ENCODE measurements at places on chromosomes 12 and 14.
A peak's percentile ranks its signal among the peaks of the same experiment; 100 is the strongest.

DNA sequence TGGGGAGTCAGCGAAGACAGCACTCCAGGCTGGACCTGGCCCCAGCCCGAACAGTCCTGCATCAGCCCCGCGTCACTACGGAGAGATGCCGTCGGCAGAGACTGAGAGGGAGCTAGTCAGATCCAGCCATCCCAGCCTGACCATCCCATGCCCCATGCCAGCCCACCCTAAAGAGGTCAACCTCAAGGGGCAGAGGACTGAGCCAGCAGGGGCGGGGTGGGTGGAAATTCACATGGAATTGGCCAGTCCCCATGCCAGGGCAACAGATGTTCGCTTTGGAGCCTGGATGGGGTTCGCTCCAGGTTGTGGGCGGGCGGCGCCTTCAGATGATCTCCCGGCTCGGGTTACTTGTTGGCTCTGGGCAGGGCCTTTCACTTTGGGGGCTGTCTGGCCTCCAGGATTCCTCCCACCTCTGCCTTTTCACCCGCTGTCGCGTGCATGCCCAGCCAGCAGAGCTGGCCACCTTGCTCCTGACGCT, 154.3 kb downstream of the TSPAN9 start:
- DNase-seq, result no peak

DNA sequence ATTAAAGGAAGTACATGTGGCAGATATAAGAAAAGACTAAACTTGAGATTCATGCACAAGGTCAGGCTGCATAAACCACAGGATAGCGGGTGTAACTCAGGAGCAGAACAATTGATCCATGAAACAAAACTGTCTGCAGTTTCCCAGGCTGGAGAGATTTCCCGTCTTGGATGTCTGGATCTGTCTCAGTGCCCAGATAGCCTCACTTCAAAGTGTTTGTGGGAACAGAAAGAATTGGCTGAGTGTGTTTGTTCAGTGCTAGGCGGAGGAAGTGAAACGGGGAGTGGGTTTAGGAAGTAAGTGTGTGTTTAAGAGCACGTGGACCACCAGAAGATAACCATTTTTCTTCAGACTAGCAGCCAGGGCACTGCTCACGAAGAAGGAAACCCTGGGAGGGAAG, 1.4 kb upstream of the RNASE10 start:
- no peak for DNase-seq

GRCh38 chr14:104879201-104879982, 14.3 kb downstream of the CEP170B start:
- DNase-seq, result no peak

- no peak for DNase-seq
These were observed 182.9 kb downstream of the KIF26A start for GRCh38 chr14:104321088-104321801.

DNA sequence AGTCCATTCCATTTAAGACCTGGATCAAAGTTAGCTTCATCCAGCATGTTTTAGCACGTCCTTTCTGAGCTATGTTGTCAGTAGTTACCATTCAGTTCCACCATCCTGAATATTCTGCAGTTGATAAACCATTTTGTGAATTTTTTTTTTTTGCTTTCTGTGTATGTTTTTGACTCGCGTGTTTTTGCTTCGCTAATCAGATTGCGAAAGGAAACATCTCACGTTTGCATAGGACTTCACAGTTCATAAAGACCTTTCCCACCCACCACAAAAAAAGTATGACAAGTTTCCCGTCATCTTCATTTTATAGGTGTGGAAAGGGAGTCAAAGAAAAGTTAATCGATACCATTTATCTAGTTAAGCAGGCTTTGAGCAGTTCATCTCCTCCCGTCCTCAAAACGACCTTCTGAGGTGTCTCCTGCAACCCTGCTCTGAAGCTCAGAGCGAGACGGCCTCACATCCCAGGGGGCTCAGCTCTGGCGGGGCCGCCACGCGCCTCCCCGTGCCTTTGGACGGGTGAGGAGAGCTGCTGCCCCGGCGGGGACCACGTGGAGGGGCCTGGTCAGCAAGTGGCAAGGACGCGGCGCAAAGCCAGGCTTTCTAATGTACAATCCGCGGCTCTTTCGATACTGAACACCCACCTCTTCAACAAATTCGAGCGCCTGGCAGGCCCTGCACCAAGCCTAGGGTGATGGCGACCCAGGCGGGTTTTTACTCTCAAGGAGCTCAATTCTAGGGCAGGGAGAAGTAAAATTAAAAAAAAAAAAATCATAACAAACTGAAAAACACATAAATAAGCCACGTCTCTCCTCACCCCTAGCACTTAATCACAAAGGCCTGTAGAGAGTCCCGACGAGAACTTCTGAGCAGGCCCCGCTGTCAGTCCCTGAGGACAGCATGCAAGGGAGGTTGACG, 988 bp upstream of the TMEM263 start:
- no peak for DNase-seq

DNA sequence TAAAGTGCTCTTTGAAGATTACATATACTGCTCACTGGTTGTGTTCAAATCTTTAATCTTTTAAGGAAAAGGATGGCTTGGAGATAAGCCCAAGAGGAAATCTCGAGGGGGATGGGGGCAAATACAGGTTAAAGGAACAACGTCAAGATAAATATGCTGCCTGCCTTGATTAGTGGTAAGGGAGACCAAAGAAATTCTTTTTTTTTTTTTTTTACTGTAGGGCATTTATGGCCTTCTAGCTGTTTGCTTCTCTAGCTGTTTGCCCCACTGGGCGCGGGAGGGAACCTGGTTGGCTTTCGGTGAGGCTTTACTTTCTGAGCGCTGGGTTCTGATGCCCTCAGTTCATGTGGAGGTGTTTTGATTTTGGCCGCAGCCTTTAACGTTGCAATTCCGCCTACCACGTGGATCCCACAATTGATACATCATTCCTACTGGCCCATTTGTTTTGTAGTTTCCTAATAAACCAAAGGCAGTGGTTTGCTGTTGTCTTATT, 5.7 kb downstream of the CCND2 start:
- no peak for DNase-seq

GRCh38 chr12:90152897-90153624, 444.4 kb upstream of the ATP2B1 start:
- DNase-seq, result no peak

GRCh38 chr14:22416193-22416592, 172.8 kb downstream of the DAD1 start:
- DNase-seq, result no peak

- no peak for DNase-seq
These were observed 64.1 kb upstream of the EGLN3 start for GRCh38 chr14:34014936-34015335.

- no peak for DNase-seq
These were observed 46.6 kb downstream of the CALM1 start for GRCh38 chr14:90443161-90444076.

DNA sequence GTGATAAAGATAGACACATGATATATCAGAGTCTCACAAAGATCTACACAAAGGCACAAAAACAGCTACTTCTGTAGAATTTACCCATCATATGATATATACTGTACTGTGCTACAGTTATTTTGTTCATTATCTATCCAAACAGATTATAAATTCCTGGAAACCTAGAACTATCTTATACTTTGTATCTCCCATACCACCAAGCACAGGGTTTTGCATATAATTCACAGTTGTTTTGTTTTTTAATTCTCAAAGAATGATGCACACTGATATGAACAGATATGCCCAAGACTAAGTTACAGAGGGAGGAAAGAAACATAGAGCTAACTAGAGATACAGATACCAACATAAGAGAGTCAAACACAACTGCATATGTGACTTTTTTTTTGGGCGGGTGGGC, 3.4 kb downstream of the PRKAG1 start:
- no peak for DNase-seq

GRCh38 chr14:64728106-64728505, 23.9 kb downstream of the PLEKHG3 start:
- DNase-seq, result no peak

DNA sequence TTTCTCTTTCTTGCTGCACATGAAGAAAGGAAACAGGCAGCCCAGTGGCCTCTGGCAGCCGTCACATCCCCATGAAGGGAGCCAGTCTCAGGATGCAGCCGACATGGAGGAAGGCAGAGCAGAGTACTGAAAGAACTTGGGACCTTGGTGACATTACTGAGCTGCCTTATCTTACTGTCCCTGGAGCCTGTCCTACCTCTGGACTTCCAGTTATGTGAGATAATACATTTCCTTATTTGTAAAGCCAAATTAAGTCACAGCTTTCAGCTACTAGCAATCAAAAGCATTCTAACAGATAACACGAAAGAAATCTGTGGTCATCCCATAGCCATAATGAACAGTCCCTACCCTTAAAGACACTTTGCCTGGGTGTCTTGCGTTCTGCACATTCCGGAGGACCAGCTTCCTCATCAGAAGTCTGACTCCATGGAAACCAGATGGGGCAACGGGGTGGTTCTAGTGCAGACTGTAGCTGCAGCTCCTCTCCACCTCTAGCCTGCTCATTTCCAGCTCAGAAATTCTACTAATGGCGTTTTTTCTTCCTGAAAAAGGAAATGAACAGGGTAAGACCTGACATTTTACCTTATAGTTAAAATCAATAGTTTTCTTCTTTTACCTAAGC, 7.8 kb upstream of the EGLN3 start:
- DNase-seq, result no peak

DNA sequence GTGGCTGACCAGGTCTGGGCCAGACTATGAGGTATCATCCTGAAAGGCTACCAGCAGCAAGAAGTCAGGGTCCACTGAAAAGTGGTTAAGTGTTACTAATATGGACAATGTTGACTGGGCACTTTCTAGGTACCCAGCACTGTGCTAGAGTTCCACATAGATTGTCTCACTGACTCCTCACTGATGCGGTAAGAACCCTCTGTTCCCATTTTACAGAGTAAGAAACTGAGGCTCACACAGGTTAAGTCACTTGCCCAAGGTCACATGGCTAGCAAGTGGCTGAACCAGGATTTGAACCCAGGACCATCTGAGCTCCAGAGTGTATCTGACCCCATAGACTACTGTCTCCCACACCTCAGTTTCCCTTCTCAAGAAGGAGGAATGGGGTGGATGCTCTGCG, 4.6 kb upstream of the CCDC85C start:
- no peak for DNase-seq

DNA sequence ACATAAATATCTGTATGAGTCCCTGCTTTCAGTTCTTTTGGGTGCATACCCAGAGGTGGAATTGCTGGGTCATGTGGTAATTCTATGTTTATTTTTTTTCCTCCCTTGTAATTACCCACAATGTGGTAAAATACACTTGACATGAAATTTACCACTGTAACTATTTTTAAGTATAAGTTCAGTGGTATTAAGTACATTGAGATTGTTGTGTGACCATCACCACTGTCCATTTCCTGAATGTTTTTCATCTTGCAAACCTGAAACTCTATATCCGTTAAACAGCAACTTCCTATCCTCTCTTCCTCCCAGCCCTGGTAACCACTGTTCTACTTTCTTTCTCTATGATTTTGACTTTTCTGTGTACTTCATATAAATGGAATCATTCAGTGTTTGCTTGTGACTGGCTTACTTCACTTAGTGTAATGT, 51.4 kb downstream of the BORCS5 start:
- DNase-seq, result no peak

- peak; percentile 24 for DNase-seq
These were observed 1.2 kb downstream of the CDK2AP1 start for GRCh38 chr12:123270214-123271000.
